ENCODE measurements at places on chromosomes 3 and 15.

- DNase-seq = no peak
Observed at GRCh38 chr15:49606594-49606993, 14.0 kb downstream of the FAM227B start.

GRCh38 chr3:33377931-33378330 lies 62.3 kb downstream of the UBP1 start:
- DNase-seq = no peak

DNA sequence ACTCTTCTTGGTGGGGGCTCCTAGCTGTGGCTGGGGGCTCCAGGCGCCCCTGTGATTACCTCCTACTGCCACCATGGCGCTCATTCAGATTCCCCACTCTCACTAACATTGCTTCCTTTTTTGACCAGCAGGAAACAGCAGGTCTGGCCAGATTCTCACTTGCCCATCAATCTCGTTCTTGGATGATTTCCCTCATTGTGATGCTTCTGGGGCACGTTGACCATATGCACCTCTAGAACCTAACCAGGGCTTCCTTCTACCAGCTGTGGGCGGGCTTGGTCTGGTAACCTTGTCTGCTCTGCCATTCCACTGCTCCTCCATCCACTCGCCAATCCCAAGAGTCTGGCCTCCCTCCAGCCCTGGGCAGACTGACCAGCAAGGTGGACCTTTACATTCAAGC lies 35.9 kb upstream of the PTPN23 start:
- no peak for DNase-seq

- no peak for DNase-seq
Observed at GRCh38 chr3:49470714-49471420, 800 bp downstream of the DAG1 start.

- DNase-seq = no peak
Observed at GRCh38 chr3:185813691-185814215, 11.1 kb downstream of the IGF2BP2 start.

GRCh38 chr3:184004476-184004875 lies 13.2 kb downstream of the ABCC5 start:
- DNase-seq = no peak

- DNase-seq = no peak
Observed at GRCh38 chr15:65394936-65395335, 17.1 kb upstream of the IGDCC3 start.

GRCh38 chr15:29226436-29227208 lies 43.0 kb downstream of the NSMCE3 start:
- no peak for DNase-seq

GRCh38 chr15:100849855-100850218 lies 29.8 kb upstream of the ALDH1A3 start:
- DNase-seq = no peak

GRCh38 chr3:115903843-115904242 lies 280.5 kb downstream of the GAP43 start:
- DNase-seq = no peak

GRCh38 chr15:89187986-89188514 lies 33.3 kb downstream of the RLBP1 start:
- no peak for DNase-seq

Measured in neural crest cell (in vitro differentiated cells).